ENCODE measurements at places on chromosomes 11 and 22.

- DNase-seq, result peak; percentile 18
Observed at GRCh38 chr22:22342697-22343580, 98.4 kb downstream of the VPREB1 start.

DNA sequence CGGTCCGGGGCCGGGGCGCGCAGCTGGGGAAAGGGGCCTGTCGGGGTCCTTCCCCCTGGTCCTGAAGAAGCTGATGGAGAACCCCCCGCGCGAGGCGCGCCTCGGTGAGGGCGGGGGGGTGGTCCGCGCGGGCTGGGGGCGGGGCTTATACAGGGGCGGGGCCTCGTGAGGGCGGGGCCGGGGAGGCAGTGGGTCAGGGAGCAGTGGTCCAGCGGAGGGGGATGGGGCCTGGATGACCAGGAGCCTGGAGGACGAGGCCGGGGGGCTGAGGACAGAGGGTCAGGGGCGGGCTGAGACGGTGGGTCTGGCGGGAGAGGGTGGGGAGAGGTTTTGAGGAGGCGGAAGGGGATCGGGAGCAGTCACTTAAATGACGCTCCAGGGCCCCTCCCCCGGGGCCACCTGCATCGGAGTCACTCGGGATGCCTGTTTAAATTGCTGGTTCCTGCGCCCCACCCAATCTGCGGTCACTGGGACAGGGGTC, 396 bp downstream of the TEF start:
- peak; percentile 52 for DNase-seq

GRCh38 chr11:9077164-9077563, 14.2 kb downstream of the SCUBE2 start:
- DNase-seq, result no peak

DNA sequence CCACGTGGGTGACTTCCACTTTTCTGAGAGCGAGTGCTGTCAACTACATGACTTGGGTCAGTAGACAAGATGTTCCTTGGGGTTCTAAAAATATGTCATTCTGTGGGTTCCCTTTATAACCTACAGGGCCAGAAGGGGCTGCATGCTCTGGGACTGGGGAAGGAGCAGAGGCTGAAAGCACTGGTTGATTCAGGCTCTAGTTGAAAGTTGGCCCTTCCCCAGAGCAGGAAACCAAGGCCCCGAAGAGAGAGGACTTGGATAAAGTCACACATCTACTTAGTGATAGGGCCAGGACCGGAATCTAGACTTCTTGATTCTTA, 9.9 kb downstream of the ADAMTS15 start:
- DNase-seq, result no peak

DNA sequence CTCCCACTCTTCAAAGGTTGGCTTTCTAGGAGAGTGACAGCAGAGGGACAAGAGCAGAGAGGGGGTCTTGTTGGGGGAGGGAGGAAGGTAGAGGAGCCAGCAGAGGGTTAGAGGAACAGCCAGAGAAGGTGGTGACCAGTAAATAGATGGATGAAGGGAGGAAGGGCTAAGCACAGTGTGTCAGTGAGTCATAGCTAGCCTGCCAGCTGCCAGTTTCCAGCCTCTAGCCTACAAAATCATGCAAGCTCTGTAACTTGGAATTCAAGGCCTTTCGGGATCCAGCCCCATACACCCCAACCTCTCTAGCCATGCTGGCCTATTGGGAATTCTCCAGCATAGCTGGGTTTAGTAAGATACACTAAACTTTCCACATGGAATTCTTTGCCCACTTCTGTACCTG, 147.4 kb upstream of the TEAD1 start:
- peak; percentile 88 for DNase-seq

Data from fibroblast of upper back skin (primary cell).